ENCODE measurements at places on chromosomes 3 and 15. TPM values are rescaled to one million over a fixed set of nuclear protein-coding genes. Genes with fewer than 3 reads are reported as not detected.
A peak's percentile ranks its signal among the peaks of the same experiment; 100 is the strongest.

Gene PROS1
- total RNA-seq, result 12.4 TPM

Gene CCR3
- not detected for total RNA-seq

DNA sequence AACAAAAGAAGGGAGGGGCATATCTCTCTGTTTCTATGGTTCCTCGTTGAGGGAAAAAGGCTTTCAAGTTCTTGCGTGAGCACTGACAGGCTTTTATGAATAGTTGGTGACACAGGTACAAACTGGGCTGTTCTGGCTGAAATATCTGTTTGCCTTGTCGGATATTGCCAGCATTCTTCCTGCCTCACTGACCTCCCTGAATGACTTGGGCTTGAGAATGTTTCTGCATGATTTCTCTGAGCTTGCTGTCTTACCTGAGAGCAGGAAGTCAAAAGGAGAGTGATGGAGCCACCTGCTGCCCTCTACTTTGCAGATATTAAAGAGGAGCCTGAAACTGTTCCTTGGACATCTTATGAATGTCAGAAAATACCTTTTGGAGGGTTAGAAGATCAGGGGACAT, 4.8 kb downstream of the GCNT3 start:
- H3K4me1 ChIP-seq, result peaks cover 26% of the 10 kb centered on the region
- H3K4me3 ChIP-seq, result no peak overlapping the region
- DNase-seq, result no peak
- H3K36me3 ChIP-seq, result no peaks in the 10 kb centered on the region

DNA sequence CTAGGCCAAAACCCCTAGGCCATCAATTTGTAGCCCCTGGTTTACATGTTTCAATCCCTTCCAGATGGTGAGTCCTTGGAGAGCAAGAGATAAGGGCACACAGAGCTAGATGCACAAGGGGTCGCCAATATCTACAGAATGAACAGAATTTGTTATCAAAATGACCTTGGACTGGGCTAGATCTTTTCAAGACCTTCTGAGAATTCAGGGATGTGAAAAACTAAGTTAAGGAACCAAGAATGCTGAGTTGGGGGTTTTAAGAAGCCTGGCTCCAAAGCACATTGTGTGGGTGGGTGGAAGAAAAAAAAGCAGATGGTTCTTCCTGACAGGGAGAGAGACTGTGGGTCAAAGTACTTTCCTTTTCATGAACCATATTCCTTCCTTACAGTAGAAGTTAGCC, 10.2 kb downstream of the CDCP1 start:
- H3K27ac ChIP-seq, result no peak overlapping the region
- H3K36me3 ChIP-seq, result peaks cover 2% of the 10 kb centered on the region
- H3K4me3 ChIP-seq, result no peak overlapping the region
- H3K27me3 ChIP-seq, result no peaks in the 10 kb centered on the region
- no peak for DNase-seq

GRCh38 chr3:126268866-126269265, 88.3 kb downstream of the KLF15 start:
- H3K4me3 ChIP-seq, result no peak overlapping the region
- no peaks in the 10 kb centered on the region for H3K36me3 ChIP-seq
- H3K27me3 ChIP-seq, result peaks cover 6% of the 10 kb centered on the region
- peaks cover 16% of the 10 kb centered on the region for H3K4me1 ChIP-seq
- H3K27ac ChIP-seq, result no peak overlapping the region
- DNase-seq, result no peak

GRCh38 chr3:23108451-23109057, 94.6 kb upstream of the UBE2E2 start:
- no peak overlapping the region for H3K4me3 ChIP-seq
- no peaks in the 10 kb centered on the region for H3K36me3 ChIP-seq
- no peak for DNase-seq
- no peaks in the 10 kb centered on the region for H3K4me1 ChIP-seq

Gene IL5RA
- 0.11 TPM for total RNA-seq

GRCh38 chr3:102980355-102980696, 545.5 kb downstream of the ZPLD1 start:
- no peaks in the 10 kb centered on the region for H3K27me3 ChIP-seq
- no peak for DNase-seq
- no peaks in the 10 kb centered on the region for H3K36me3 ChIP-seq
- H3K4me3 ChIP-seq, result no peak overlapping the region
- H3K4me1 ChIP-seq, result no peaks in the 10 kb centered on the region

- peak overlapping the region; percentile 31 for H3K27ac ChIP-seq
- no peaks in the 10 kb centered on the region for H3K27me3 ChIP-seq
- H3K4me3 ChIP-seq, result no peak overlapping the region
- H3K36me3 ChIP-seq, result peaks cover 19% of the 10 kb centered on the region
- DNase-seq, result no peak
- peaks cover 26% of the 10 kb centered on the region for H3K4me1 ChIP-seq
These were observed 4.4 kb downstream of the MBD4 start for GRCh38 chr3:129435367-129435766.

GRCh38 chr3:127133971-127134370, 59.0 kb upstream of the PRR23E start:
- H3K27me3 ChIP-seq, result peaks cover 83% of the 10 kb centered on the region
- H3K4me1 ChIP-seq, result peaks cover 4% of the 10 kb centered on the region
- no peak for DNase-seq
- no peak overlapping the region for H3K4me3 ChIP-seq
- no peaks in the 10 kb centered on the region for H3K36me3 ChIP-seq

Gene SLCO2A1
- total RNA-seq, result 27.9 TPM

DNA sequence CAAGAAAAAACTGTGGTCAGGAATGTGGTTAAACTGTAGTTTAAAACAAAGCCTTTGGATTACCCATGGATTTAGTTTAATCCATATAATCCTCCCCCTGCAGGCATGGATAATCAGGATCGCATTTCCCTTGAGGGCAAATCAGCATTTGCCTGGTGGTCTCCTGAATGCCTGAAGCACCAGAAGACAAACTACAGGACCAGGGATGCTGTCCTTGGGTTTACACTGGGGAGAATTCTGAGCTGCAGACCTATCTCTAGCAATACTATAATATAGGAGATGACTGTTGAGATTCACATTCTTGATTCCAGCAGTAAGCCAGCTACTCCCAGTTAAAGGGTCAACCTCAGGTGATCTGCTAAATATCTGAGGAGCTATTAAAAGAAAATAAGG, 10.6 kb downstream of the PIK3CB start:
- H3K27me3 ChIP-seq, result no peaks in the 10 kb centered on the region
- peak overlapping the region; percentile 83 for H3K27ac ChIP-seq
- peaks cover 11% of the 10 kb centered on the region for H3K4me1 ChIP-seq
- no peak for DNase-seq

DNA sequence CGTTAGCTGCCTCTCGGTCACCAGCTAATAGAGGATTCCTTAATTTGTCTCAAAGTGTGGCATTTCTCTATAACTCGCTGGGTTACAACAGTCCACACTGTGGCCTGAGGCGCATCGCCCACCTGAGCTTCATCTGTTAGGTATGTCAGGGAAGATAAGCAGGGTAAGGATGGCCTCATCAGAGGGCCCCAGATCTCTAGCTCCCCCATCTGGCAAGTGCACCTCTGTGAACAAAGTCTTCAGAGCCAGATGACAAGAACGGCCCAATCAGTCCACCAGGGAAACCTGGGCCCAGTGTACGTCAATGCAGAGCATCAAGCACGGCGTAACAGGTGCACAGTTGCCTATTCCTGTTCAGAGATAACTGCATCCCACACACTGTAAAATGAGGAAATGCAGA, 23.2 kb downstream of the FRG2C start:
- H3K27ac ChIP-seq, result no peak overlapping the region
- H3K36me3 ChIP-seq, result peaks cover 5% of the 10 kb centered on the region
- no peak overlapping the region for H3K4me3 ChIP-seq
- DNase-seq, result no peak
- no peaks in the 10 kb centered on the region for H3K4me1 ChIP-seq

DNA sequence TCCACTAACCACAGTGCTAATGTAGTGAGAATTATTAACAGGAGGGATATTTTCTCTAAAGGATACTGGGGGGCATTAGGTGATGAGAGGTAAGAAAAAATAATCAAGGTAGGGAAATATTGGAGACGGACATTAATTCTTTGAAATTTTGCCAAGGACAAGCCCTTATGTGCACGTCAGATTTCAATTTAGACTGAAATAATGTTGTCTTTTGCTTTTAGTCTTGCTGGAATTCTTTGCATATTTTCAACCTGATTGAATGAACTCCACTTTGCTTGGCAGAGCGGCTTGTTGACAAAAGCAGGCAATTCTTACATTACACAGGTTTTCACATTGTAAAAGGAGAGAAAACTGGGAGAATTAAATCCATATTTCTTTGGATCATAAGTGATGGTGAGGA, 25.0 kb upstream of the C3orf52 start:
- no peaks in the 10 kb centered on the region for H3K36me3 ChIP-seq
- no peak overlapping the region for H3K4me3 ChIP-seq
- DNase-seq, result no peak
- H3K27me3 ChIP-seq, result no peaks in the 10 kb centered on the region
- H3K27ac ChIP-seq, result no peak overlapping the region

DNA sequence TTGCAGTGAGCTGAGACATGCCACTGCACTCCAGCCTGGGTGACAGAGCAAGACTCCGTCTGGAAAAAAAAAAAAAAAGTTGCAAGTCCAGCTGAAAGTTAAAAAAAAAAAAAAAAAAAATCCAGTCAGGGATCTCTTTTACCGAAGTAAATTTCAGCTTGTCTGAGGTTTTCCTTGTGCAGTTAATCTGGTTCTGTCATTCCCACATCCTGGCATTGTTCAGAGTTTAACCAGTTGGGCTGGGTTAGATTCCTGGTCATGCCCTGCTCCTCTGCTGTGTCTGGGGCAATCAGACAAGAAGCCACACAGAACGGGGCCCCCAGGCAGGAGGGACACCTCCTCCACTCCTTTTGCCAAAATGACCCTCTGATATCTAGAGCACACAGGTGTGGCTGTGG, 84.1 kb upstream of the KLHL25 start:
- no peak overlapping the region for H3K4me3 ChIP-seq
- H3K36me3 ChIP-seq, result no peaks in the 10 kb centered on the region
- no peak for DNase-seq
- H3K4me1 ChIP-seq, result no peaks in the 10 kb centered on the region
- H3K27me3 ChIP-seq, result peaks cover 17% of the 10 kb centered on the region
- H3K27ac ChIP-seq, result no peak overlapping the region

Gene LMAN1L
- total RNA-seq, result not detected

DNA sequence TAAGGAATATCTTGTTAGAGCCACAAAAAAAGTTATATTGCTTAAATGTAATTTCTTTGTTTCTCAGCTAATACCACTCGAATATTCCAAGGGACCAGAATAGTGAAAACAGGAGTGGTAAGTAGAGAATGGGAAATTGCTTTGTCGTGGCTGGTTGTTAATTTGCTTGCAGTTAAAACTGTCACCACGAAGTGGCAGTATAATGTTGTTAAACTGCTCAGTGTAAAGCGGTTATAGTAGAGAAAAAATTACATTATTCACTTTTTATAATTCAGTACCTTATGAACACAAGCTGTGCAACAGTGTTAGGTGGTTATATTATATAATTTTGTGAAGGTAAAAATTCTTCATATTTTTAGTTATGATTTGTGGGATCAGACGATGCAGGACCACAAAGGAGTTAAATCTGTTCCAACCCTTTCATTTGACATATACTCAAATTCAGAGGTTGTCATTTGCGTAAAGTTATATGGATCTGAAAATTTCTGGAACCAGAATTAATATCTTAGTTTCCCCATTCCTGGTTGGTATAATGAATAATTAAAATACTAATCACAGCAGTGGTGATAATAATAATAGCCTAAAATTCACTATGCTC, 171.8 kb downstream of the FEZF2 start:
- no peaks in the 10 kb centered on the region for H3K27me3 ChIP-seq
- H3K27ac ChIP-seq, result no peak overlapping the region
- H3K4me1 ChIP-seq, result peaks cover 5% of the 10 kb centered on the region
- DNase-seq, result no peak

Gene RBP2
- not detected for total RNA-seq

DNA sequence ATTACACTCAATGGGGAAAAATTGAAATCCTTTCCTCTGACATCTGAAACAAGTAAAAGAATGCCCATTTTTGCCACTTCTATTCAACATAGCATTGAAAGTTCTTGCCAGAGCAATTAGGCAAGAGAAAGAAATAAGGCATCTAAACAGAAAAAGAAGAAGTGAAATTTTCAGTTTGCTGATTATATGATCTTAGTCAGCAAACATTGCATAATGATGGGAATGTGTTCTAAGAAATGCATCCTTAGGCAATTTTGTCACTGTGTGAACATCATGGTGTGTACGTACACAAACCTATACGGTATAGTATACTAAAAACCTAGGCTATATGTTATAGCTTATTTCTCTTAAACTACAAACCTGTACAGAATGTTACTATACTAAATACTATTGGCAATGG, 278.0 kb downstream of the CGGBP1 start:
- H3K4me1 ChIP-seq, result no peaks in the 10 kb centered on the region
- DNase-seq, result no peak
- H3K27ac ChIP-seq, result no peak overlapping the region
- no peaks in the 10 kb centered on the region for H3K36me3 ChIP-seq
- H3K27me3 ChIP-seq, result no peaks in the 10 kb centered on the region

GRCh38 chr3:110743984-110744383, 327.6 kb upstream of the NECTIN3 start:
- H3K4me3 ChIP-seq, result no peak overlapping the region
- DNase-seq, result no peak
- peaks cover 17% of the 10 kb centered on the region for H3K36me3 ChIP-seq

GRCh38 chr15:73303636-73304035, 65.1 kb downstream of the HCN4 start:
- peaks cover 21% of the 10 kb centered on the region for H3K36me3 ChIP-seq
- H3K4me3 ChIP-seq, result no peak overlapping the region
- DNase-seq, result no peak
- H3K4me1 ChIP-seq, result no peaks in the 10 kb centered on the region
- H3K27ac ChIP-seq, result no peak overlapping the region
- no peaks in the 10 kb centered on the region for H3K27me3 ChIP-seq
